Ovary (tissue), 10 donors: ENCODE measurements at places on chromosomes 4 and X. TPM values are rescaled to one million over a fixed set of nuclear protein-coding genes. Genes with fewer than 3 reads are reported as not detected.
A peak's percentile ranks its signal among the peaks of the same experiment; 100 is the strongest.

DNA sequence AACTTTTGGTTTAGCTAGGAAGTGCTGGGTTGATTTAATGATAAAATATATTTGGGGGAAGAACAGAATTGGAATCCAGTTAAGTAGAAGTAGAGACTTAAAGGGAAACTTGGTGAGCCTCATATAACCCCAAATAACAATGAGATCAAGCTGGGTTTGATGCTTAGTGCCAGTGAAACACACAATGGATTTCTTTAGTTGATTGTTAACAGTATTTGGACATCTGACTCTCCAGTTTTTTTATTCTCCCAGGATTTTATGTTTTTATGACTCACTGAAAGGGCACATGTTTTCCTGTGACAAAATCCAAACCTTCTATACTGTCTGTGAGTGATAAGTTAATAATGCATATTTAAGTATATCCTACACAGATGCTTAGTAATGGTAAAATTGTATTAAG lies 2.7 kb upstream of the NEUROG2 start:
- H3K27me3 ChIP-seq, result peaks cover 6% of the 10 kb centered on the region
- H3K4me3 ChIP-seq, result no peak overlapping the region
- no peak for DNase-seq

The SMARCAD1 gene
- total RNA-seq, result 26.9 TPM

GRCh38 chrX:71128915-71129765 lies 10.7 kb downstream of the MED12 start:
- H3K4me3 ChIP-seq, result no peak overlapping the region
- no peaks in the 10 kb centered on the region for H3K36me3 ChIP-seq
- H3K27ac ChIP-seq, result no peak overlapping the region
- H3K27me3 ChIP-seq, result no peaks in the 10 kb centered on the region
- no peaks in the 10 kb centered on the region for H3K4me1 ChIP-seq
- DNase-seq, result peak; percentile 53

DNA sequence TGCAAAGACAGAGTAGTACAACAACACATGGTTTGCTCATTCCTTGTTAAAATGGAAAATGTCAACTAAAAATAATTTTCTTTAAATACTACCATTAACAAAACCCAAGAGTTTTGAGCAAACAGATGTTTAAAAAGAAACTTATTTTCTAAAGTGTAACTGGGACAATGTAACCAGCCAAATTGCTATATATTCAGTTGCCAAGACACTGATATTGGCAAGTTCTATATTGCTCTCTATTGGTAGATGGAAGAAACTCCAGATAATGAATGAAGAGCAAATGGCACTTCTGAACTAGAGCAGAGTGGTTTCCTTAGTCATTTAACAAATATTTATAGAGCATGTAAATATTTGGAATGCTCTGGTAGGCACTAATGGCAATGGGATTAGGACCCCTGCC lies 966.2 kb downstream of the RPA4 start:
- no peaks in the 10 kb centered on the region for H3K27me3 ChIP-seq
- no peak for DNase-seq
- H3K27ac ChIP-seq, result no peak overlapping the region
- no peaks in the 10 kb centered on the region for H3K4me1 ChIP-seq
- no peaks in the 10 kb centered on the region for H3K36me3 ChIP-seq

The HOPX gene
- total RNA-seq, result 5.4 TPM

- H3K4me3 ChIP-seq, result no peak overlapping the region
- DNase-seq, result no peak
- no peaks in the 10 kb centered on the region for H3K36me3 ChIP-seq
- H3K27me3 ChIP-seq, result no peaks in the 10 kb centered on the region
Observed at GRCh38 chrX:71540801-71541200, 7.9 kb downstream of the OGT start.

- H3K4me3 ChIP-seq, result no peak overlapping the region
- no peaks in the 10 kb centered on the region for H3K36me3 ChIP-seq
- no peaks in the 10 kb centered on the region for H3K27me3 ChIP-seq
- no peak for DNase-seq
- H3K4me1 ChIP-seq, result no peaks in the 10 kb centered on the region
Observed at GRCh38 chr4:127000846-127001245, 631.9 kb upstream of the INTU start.

The SCML1 gene
- total RNA-seq, result 19.2 TPM

- H3K36me3 ChIP-seq, result no peaks in the 10 kb centered on the region
- no peak overlapping the region for H3K4me3 ChIP-seq
- H3K4me1 ChIP-seq, result no peaks in the 10 kb centered on the region
- no peaks in the 10 kb centered on the region for H3K27me3 ChIP-seq
- no peak for DNase-seq
- no peak overlapping the region for H3K27ac ChIP-seq
Observed at GRCh38 chrX:46737041-46737440, 21.9 kb downstream of the SLC9A7 start.

DNA sequence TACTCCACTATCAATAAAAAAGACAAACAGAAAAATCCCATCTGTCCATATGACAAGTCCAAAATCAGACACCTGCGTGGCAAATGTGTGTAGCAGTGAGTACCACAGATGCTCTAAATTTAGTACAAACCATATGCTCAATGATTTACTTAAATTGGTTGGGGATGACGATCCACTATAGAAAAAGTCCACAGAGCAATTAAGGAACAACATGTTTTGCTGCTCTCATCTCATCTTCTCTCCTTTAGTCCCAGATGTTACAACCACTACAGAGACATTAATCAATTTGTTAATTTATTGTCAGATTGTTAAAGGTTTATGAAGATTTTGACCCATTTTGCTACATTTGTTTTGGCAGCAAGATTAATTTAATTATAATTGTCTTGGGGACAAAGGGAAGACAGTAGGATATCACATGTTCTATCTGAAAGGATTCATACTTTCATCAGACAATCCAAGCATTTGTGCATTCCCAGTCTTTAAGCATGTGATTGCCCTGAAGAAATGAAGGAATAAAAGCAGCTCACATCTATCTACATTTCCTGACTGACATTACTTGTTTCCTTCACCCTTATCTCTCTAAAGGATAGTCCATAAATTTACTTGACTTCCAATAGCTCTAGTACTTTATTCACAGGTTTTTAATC lies 2268.1 kb downstream of the PCDH7 start:
- no peaks in the 10 kb centered on the region for H3K36me3 ChIP-seq
- H3K27me3 ChIP-seq, result no peaks in the 10 kb centered on the region
- H3K4me1 ChIP-seq, result no peaks in the 10 kb centered on the region
- DNase-seq, result no peak
- H3K4me3 ChIP-seq, result no peak overlapping the region
